ENCODE measurements at places on chromosomes 7 and 10.

DNA sequence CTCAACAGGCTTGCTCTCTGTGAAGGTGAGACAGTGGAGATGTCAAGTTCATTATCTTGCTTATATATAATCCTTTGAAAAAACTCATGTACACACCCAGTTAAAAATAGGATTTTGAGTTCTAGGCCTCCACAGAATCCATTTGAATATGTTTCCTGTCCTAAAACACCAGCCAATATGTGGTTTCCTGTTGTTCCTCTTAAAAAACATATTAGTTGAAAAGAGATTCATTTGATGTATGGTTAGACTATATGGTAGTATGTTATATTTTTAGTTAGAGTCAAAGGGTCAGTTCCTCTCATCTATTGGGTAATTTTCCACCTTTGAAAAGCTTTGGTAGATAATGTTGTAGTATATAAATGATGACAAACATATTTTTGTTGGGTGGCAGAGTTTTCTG lies 16.0 kb downstream of the PPP1R9A start:
- no peak for DNase-seq

DNA sequence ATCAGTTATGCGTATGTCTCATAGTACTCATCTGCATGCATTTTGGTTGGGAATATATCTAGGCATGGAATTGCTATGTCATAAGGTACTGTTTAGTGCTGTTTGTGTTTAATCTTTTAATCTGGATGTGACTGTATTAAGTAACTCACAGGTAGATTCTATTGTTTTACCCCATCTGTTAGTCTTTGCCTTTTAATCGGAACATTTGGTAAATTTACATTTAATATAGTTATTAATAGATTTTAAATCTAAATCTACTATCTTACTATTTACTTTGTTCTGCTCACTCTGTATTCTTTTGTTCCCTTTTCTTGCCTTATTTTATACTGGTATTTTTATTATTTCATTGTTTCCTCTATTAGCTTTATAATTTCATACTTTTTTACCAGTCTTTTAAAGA lies 10.6 kb upstream of the ITGA8 start:
- DNase-seq = no peak

DNA sequence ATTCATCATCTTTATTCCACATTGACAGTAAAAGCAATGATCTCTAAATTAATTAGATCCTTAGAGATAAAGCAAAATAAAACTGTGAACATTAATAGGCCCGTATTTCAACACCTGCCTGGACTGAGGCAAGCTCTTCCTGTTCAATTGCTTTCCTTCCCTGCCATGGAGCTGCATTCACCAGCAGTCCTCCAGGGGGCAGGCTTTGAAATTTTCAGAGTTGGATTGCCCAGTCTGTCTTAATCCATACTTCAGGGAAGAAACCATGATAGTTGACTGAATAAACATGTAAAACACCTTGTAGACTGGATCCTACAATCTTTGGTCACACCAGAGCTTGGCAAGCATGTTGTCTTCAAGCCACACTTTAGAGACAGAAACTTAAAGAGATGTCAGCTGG lies 936.6 kb downstream of the NRG3 start:
- peak; percentile 59 for DNase-seq

DNA sequence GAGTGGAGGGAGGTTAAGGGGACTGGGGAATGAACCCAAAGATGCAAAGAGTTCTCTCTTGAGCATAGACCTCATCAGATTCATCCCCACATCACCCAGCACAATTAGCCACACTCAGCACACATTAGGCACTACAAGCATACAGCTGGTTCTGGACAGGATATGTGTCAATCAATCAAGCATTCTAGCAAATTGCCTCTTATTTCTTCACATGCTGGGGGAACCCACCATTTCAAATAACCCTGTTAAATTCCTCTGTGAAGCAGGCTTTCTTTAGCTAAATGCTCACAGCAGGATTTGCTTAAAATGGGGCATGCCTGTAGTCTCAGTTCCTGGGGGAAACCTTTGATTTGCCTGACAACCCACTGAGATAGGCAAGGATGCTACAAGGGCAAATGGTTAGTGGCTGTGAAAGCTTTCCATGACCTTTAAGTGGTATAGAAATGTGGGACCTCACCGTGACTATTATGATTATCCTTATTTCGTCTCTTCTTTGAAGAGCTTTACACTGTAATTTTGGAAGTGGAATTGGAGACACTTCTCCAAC lies 193.4 kb upstream of the ZMIZ1 start:
- DNase-seq = no peak

- DNase-seq = no peak
Measured at GRCh38 chr10:58570307-58570723, 57.6 kb downstream of the BICC1 start.

- DNase-seq = peak; percentile 57
Measured at GRCh38 chr7:33986951-33987947, 81.9 kb downstream of the BMPER start.

DNA sequence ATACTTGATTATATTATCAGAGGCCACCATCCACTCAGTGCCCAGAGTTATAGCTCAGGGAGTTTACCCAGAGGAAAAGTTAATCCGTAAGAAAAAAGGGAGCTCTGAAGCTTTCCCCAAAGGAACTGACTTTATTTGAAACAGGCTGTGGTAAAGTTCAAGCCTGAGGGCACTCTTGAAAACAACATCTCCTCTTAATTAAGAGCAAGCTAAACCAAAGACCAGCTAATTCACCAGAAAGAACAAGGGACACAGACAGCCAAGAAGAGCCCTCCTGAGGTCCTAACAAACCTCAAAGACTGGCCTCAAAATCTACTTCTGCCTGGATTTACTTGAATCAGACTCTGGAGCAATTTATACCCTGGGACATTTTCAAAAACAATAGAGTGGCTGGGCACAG lies 159.6 kb upstream of the CHST15 start:
- DNase-seq = peak; percentile 13

- DNase-seq = no peak
Measured at GRCh38 chr10:120701381-120701780, 149.8 kb upstream of the WDR11 start.

GRCh38 chr7:96169439-96169838 lies 152.5 kb downstream of the SLC25A13 start:
- DNase-seq = no peak

- no peak for DNase-seq
Measured at GRCh38 chr10:481628-482027, 207.8 kb downstream of the DIP2C start.

- DNase-seq = no peak
Measured at GRCh38 chr10:67793313-67793712, 44.7 kb downstream of the DNAJC12 start.

DNA sequence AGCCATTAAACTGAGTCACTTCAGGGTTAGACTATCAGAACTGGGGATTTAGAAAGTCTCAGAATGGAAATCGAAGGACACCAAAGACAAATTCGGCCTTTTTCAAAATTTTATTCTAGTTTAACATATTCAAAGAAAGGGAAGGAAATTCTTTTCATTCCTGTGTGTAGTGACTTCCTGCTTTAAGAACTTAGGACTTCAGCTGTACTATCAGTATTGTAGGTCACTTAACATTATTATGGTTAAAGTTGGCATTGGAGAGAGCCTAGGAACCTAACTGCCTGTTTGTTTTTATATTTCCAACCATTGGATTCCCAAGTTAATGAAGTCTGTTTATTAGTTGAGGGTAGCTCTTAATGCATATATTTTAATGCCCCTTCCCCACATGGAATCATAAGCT lies 63.7 kb downstream of the PTEN start:
- DNase-seq = no peak

DNA sequence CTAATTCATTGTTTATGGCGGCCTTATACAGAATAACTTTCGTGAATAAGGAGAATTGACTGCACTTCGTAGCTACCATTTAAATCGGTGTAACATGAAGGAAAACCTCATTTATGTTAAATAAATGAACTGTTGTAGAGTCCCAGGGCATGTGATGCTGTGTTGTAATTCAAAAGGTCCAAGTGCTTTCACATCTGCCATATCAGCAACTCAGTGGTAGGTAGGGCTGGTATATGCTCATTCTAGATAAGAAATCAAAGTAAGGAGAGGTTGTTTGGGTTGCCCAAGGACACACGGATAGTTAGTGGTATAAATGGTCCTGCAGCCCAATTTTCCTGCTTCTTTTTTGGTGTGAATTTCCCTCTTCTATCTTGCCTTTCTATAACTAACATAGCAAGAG lies 15.8 kb downstream of the BBS9 start:
- peak; percentile 24 for DNase-seq

DNA sequence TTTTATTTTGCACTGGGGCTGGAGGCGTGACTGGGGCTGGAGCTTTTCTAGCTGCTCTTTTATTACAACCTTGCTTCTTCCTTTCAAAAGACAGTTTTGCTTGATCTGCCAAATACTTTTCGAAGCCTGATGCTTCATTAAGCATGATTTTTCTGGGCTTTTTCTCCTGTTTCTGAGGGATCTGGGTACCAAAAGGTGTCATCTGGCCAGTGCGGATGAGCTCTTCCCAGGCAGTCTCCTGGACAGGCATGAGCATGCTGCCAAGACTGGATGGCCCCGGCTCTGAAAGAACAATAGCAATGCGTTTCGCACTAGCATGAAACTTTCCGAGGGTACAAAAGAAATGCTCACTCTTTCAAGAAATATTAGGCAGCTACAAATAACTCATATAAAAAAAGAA lies 14.4 kb downstream of the ERCC6 start:
- DNase-seq = no peak

DNA sequence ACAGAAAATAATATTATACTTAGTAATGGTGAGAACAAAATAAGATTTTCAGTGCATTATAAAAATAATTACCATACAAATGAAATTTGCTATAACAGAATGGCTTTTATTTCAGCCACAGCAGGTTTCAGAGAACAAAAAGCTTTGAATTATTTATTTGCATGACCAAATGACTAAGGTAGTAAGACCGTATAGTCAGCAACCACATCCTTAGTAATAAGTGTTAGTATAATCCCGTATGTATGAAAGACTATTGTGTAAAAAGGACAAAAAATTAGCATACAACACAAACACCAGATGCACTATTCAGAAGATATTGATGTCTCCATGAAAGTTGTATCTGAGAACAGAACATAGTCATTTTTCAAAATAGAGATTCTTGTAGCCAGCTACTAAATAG lies 12.2 kb downstream of the PDZD8 start:
- DNase-seq = no peak

GRCh38 chr10:73206385-73206784 lies 38.5 kb downstream of the FAM149B1 start:
- DNase-seq = no peak

DNA sequence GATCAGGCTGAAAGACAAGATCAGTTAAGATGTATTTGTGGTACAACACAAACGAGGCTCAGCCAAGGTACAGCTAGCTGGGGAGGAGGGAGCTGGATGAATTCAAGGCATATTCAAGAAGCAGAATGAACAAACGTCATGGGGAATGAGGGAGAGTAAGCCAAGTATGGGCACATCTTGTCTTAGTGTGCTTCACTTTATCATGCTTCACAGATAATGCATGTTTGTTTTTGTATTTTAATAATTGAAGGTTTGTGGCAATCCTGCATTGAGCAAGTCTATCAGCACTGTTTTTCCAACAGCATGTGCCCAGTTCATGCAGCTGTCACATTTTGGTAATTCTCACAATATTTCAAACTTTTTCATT lies 135.4 kb downstream of the HIBADH start:
- no peak for DNase-seq

DNA sequence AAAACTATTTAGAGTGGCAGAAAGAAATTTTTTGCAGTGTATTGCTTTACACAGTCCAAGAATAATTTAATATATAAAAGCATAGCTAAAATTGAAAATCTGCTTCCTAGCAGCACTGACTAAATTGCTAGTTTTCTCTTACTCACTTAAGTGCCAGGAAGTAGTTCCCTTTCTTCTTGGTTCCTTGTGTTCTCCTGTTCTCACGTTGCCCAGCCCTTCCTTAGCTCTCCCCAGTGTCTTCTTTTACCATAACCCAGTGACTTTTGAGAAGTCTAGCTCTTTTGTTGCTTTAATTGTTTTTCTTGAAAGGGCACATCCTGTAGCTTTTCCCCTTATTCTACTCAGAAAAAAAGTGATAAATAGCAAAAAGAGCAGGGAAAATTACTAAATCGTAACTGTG lies 215.5 kb downstream of the THSD7A start:
- no peak for DNase-seq

GRCh38 chr7:73909996-73910395 lies 49.0 kb downstream of the TMEM270 start:
- no peak for DNase-seq

DNA sequence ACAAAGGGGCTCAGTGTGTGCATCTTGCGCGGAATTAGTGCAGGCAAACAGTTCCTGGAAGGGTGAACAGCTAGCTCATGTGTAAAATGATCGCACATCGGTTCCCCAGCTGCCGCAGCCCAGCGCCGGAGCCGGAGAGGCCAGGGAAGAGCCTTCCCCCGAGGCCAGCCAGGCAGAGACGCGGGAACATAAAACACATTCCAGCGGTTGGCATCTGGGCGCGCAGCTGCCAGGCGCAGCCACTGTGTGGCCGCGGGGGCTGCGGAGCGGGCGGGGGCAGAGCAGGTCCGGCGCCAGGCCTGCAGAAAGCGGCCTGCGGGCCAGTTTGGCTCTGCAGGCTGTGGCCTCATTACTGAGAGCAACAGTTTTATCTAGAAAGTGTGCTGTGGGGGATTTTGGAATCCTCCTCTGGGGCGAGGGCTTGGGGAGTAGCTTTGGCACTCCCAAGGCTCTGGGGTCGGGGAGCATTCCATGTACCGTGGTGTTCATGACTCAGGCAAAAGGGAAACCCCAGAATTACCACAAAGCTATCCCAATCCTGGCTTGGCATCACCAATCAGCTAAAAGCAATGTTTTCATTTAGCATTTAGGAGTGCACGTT lies 74.3 kb downstream of the SAMD9 start:
- DNase-seq = no peak

- DNase-seq = peak; percentile 88
Measured at GRCh38 chr7:63925626-63926460, 72.8 kb upstream of the ZNF722 start.

- DNase-seq = no peak
Measured at GRCh38 chr10:26682931-26683330, 14.6 kb upstream of the PDSS1 start.

DNA sequence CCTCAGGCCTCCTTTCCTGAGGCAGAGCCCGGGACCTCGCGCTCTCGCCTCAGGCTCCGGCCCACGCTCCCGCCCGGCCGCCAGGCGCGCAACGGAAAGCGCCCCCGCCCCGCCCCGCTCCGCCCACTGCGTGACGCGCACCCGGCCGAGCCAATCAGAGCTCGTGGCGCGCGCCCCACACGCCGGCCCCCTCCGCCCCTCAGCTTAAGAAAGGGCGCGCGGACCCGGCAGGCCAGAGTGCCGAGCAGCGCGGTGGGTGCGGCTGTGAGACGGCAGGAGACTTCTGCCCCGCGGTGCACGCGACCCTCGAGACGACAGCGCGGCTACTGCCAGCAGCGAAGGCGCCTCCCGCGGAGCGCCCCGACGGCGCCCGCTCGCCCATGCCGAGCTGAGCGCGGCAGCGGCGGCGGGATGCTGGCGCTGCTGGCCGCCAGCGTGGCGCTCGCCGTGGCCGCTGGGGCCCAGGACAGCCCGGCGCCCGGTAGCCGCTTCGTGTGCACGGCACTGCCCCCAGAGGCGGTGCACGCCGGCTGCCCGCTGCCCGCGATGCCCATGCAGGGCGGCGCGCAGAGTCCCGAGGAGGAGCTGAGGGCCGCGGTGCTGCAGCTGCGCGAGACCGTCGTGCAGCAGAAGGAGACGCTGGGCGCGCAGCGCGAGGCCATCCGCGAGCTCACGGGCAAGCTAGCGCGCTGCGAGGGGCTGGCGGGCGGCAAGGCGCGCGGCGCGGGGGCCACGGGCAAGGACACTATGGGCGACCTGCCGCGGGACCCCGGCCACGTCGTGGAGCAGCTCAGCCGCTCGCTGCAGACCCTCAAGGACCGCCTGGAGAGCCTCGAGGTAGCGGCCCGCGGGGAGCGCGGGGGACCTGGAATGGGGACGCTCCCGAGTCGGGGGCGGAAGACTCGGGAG lies at the start of gene NPTX2:
Gene NPTX2 (plus strand): TSS at position 235 of the 909 bp plus-strand sequence. CDS start 177 bp downstream, at position 412.
- peak; percentile 58 for DNase-seq

GRCh38 chr7:157003445-157003755 lies 7.1 kb downstream of the MNX1 start:
- no peak for DNase-seq

All from SK-MEL-5 (cell line).